ENCODE measurements at places on chromosomes 13 and 19. TPM values are rescaled to one million over a fixed set of nuclear protein-coding genes. Genes with fewer than 3 reads are reported as not detected.

CASP14 gene
- not detected for total RNA-seq

ZNF772 gene
- total RNA-seq, result 9.1 TPM

GAPDHS gene
- total RNA-seq, result not detected

DNA sequence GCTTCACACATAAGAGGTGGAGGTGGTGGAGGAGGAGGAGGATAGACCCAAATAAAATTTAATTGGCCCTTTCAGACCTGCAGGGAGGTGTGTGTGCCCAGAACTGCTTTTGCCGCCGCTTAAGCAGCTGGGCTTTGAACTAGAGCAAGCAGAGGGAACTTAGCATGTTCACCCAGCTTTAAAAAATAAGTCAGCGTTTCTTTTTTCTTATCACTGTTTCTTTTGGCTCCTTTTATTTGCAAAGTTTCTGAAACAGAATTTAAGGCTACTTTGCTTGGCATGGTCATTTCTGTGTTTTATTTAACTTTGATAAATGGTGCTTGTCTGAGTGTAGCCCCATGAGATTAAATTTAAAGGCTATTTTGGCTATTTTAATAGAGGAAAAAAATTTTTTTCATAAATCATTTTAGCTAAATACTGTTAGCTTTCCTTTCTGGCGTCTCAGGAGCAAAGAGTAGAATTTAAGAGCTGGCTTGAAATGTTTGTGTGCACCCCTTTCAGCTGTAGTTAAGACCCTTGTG is 43.3 kb upstream of the RNF113B start:
- no peak overlapping the region for H3K27ac ChIP-seq
- no peaks in the 10 kb centered on the region for H3K27me3 ChIP-seq
- H3K4me3 ChIP-seq, result no peak overlapping the region
- H3K4me1 ChIP-seq, result no peaks in the 10 kb centered on the region
- no peak for DNase-seq
- no peaks in the 10 kb centered on the region for H3K36me3 ChIP-seq

- H3K36me3 ChIP-seq, result no peaks in the 10 kb centered on the region
- no peak overlapping the region for H3K27ac ChIP-seq
- no peaks in the 10 kb centered on the region for H3K4me1 ChIP-seq
- DNase-seq, result no peak
- no peaks in the 10 kb centered on the region for H3K27me3 ChIP-seq
These were observed 38.2 kb downstream of the ATP8A2 start for GRCh38 chr13:25409938-25410337.

ZNF850 gene
- 3.6 TPM for total RNA-seq

- DNase-seq, result no peak
- H3K4me3 ChIP-seq, result no peak overlapping the region
- no peak overlapping the region for H3K27ac ChIP-seq
- no peaks in the 10 kb centered on the region for H3K4me1 ChIP-seq
- no peaks in the 10 kb centered on the region for H3K36me3 ChIP-seq
These were observed 172.8 kb downstream of the DNAJC15 start for GRCh38 chr13:43196086-43196621.

- no peak overlapping the region for H3K4me3 ChIP-seq
- no peaks in the 10 kb centered on the region for H3K36me3 ChIP-seq
- H3K27me3 ChIP-seq, result no peaks in the 10 kb centered on the region
- DNase-seq, result no peak
- no peaks in the 10 kb centered on the region for H3K4me1 ChIP-seq
- no peak overlapping the region for H3K27ac ChIP-seq
These were observed 10.7 kb downstream of the APLP1 start for GRCh38 chr19:35879068-35879467.

- no peak overlapping the region for H3K27ac ChIP-seq
- DNase-seq, result no peak
- no peaks in the 10 kb centered on the region for H3K27me3 ChIP-seq
- no peaks in the 10 kb centered on the region for H3K36me3 ChIP-seq
- no peaks in the 10 kb centered on the region for H3K4me1 ChIP-seq
These were observed 73.0 kb downstream of the ZNF100 start for GRCh38 chr19:21694171-21694906.

GRCh38 chr19:4980838-4981680 is 12.1 kb downstream of the KDM4B start:
- H3K4me1 ChIP-seq, result no peaks in the 10 kb centered on the region
- no peaks in the 10 kb centered on the region for H3K27me3 ChIP-seq

LILRB2 gene
- 10.2 TPM for total RNA-seq

ZNF44 gene
- total RNA-seq, result 13.9 TPM
